ENCODE measurements at places on chromosomes 5 and 9.
A peak's percentile ranks its signal among the peaks of the same experiment; 100 is the strongest.

GRCh38 chr5:151040211-151040747 is 19.9 kb downstream of the GPX3 start:
- no peak for DNase-seq

- no peak for DNase-seq
Measured at GRCh38 chr5:41885286-41885685, 15.1 kb upstream of the OXCT1 start.

GRCh38 chr5:100900142-100900795 is 2.8 kb downstream of the ST8SIA4 start:
- DNase-seq = peak; percentile 86

DNA sequence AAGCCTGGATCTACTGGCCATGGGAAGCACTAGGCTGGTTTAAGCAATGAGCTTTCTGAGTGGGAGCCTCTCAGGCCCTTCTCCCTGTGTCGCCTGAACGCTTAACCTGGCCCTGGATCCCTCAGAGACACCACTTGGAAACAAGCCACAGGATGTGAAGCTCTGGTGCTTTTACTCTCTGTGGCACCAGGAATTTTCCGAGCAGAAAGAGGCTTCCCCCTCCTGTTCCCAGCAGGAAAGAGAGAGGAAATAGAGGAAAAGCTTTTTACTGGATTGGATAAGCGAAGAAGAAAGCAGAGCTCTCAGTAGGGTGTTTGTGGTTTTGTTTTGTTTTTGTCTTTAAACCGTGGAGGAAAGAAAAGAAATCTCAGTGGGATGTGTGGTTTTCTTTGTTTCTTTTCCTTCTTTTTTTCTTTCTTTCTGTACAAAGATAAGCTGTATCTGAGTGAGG is 34.5 kb downstream of the COL15A1 start:
- DNase-seq = no peak

DNA sequence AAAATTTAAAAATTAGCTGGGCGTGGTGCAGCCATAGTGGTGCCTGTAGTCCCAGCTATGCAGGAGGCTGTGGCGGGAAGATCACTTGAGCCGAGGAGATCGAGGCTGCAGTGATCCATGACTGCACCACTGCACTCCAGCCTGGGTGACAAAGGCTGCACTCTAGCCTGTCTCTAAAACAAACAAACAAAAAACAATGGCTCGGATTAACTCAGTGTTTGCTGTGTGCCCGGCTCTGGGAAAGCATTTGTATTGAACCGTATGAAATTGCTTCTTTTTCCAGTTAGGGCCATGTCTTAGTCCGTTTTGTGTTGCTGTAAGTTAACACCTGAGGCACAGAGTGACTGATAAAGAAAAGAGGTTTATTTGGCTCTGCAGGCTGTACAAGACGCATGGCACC is 62.6 kb downstream of the CFAP77 start:
- DNase-seq = no peak

- DNase-seq = no peak
Measured at GRCh38 chr5:176825957-176826356, 15.6 kb downstream of the UNC5A start.

GRCh38 chr5:89064736-89065135 is 181.8 kb upstream of the MEF2C start:
- DNase-seq = no peak

DNA sequence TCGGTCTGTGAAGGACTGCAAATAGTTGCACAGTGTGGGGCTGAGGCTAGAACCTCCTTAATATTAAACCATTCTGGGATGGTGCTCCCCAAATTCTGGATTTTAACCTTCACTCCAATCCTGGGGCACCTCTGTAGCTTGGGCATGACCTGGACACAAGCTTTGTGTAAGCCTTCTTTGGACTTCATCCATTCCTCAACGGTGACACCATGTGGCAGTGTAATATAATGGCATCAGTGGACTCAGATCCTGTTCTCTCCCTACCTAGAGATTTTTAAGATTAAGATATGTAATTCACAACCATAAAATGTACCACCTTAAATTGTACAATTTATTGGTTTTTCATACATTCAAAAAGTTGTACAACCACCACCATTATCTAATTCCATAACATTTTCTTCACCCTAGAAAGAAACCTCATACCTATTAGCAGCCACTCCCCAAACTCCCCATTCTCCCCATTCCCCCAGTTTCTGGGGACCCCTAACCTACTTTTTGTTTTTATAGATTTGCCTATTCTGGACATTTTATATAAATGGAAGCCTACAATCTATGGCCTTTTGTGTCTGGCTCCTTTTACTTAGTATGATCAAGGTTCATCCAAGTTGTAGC is 4.8 kb upstream of the PLGRKT start:
- DNase-seq = peak; percentile 58

DNA sequence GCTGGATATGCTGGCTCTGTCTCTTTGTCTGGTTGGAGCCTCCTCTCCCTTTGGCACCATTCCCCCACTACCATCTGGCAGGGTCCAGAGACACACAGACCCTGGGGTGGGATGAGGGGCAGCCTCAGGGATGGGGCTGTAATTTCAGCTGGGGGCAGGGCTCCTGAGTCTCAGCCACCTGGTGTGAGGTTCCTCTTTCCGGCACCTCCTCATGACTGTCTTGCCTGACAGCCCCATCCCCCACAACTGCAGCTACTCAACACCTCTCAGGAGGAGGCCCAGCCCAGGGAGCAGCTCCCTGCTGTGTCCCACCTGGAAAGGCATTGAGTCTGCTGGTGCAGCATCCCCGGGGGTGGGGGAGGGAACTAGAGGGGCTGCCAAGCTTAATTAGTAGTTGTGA is 11.7 kb upstream of the RPS14 start:
- DNase-seq = no peak

DNA sequence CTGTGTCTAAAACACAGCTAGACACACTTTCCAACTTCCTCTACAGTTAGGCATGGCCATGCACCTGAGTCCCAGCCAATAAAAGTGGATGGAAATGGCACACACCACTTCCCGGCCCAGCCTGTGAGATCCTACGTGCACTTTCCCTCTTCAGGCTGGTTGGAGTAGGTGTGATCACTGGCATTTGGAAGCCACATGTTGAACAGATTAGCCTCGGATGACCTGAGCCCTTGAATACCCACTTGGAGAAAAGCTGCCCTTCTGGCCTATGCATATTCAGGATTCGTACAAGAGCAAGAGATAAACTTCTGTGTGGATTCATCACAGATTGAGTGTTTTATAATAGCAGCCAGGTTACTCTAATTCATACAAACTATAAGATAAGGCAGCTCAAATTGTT is 359.0 kb upstream of the SLC30A5 start:
- no peak for DNase-seq

GRCh38 chr5:176501333-176501732 is 35.9 kb downstream of the RNF44 start:
- DNase-seq = no peak

GRCh38 chr5:41093803-41094202 is 22.7 kb upstream of the MROH2B start:
- no peak for DNase-seq

- peak; percentile 39 for DNase-seq
Measured at GRCh38 chr5:171336521-171337209, 27.6 kb downstream of the TLX3 start.

DNA sequence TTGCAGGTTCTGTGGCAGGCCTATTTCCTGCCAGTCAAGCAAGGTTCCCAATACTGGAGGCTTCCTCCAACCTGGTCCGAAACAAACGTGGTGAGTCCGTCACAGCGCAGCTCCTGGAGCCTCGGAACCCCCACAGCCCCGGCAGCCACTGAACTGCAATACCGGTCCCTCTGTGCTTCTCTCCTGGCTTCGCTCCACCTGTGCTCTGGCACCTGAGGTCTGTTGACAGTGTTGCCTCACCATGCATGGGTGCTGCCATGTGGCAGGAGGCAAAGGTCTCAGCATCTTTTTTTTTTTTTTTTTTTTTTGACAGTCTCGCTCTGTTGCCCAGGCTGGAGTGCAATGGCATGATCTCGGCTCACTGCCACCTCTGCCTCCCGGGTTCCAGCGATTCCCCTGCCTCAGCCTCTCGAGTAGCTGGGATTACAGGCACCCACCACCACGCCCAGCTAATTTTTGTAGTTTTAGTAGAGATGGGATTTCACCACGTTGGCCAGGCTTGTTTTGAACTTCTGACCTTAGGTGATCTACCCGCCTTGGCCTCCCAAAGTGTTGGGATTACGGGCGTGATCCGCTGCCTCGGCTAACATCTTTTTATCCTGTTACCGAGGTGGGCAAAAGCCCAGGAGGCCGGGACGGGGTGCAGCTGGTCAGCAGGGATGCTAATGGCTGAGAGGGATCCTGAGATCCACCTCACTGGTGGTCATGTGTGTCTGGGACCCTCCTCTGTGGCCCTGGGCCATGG is 57.1 kb upstream of the RNU6ATAC start:
- DNase-seq = no peak

DNA sequence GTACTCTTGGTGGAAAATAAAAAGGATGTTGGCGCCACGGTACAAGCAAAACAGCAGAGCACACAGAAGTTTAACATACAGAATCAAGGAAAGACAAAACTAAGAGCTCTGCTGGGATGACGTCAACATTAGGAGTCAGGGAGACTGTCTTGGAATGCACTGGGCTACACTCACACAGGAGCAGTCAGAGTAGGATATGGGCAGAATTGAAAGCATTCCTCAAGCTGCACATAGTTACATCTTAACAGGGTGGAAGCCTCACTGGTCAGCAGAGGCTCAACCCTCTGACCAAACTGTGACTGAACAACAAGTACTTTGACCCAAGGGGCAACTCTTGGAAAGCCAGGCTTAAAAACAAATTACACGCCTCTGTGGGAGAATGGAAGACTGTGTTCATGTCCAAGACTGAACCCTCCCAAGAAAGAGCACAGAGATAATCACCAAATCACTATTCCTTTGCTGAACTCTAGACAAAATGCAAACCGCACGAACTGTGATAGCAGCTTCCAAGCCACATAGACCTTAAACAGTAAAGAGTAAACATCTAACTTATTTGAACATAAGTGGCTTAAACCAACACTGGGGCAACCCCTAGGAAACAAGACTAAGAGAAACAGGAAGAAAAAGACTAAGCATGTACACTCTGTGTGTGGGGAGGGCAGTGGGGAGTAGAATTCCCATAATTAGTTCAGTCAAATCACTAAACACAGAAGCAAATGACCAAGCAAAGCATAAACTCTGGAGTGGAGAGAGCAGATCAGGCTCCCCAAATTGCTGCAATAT is 772.7 kb downstream of the PRELID2 start:
- peak; percentile 15 for DNase-seq

DNA sequence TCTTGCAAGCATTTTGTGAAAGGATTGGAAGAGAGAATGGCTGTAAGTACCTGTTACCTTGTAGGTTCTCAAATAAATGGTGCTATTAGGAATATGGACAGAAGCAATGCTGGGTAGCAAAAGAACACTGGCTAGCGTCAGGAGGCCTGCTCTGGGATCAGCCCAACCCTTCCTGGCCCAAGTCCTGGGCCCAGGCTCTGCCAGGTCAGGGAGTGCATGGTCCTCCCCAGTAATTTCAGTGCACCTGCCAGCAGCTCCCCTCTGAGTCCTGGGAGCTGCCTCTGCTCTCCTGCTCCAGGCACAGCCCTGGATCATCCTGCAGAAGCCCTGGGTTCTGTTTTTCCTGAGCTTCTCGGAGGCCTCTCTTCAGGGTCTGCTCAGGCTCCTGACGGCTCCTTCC is 89.5 kb upstream of the ARAP3 start:
- DNase-seq = no peak

DNA sequence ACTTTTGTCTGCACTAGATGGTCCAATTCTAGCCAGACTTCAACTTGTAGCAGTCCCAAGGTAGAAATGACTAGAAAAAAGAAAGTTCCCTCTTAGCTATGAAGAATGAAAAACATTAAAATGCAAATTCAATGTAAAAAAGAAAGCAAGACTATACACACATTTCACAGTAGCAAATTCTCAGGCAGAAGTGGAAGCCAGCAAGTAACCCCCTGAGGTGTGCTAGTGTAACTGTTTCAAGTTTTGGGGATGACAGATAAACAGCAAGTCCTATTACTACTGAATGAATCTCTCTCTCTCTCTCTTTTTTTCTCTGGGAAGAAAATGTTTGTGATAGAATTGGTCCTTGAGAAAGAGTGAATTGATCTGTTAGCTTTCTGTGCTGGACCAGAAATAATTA is 185.6 kb downstream of the EFNA5 start:
- no peak for DNase-seq

- DNase-seq = no peak
Measured at GRCh38 chr9:134605351-134605965, 36.1 kb upstream of the COL5A1 start.

- no peak for DNase-seq
Measured at GRCh38 chr5:58114324-58114723, 345.6 kb downstream of the PLK2 start.

GRCh38 chr5:112119969-112120368 is 299.1 kb downstream of the EPB41L4A start:
- no peak for DNase-seq

DNA sequence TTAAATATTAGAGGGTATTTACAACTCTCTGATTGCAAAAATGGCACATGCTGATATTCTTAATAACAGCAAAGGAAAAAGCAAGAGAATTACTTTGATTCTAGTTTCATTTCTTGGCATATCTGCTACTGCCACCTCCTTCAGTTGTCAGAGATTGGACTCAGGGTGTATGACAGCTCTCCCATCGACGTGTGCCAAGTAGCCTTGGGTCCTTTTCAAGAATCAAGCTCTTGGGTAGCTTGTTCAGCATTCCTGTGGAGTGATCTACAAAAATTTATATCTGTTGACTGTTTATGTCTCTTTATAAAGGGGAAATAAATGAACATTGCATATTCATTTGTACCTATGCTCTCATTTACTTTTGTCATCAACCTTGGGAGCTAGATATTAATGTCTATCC is 315.6 kb downstream of the PRR16 start:
- no peak for DNase-seq

DNA sequence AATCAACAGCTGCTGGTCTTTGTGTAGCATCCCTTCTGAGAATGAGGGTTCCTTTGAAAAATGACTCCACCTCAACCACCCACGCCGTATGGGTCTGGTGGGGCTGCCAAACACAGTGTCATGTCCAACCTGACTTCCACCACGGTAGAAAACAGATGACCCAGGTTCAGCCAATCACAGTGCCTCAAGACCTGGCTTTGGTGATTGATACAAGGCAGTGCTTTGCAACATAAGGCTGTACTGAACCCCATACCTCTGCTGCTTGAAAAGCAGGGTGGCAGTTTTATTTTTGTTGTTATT is 11.5 kb upstream of the TGFBR1 start:
- DNase-seq = no peak

GRCh38 chr9:72048850-72049249 is 11.6 kb downstream of the C9orf57 start:
- no peak for DNase-seq

DNA sequence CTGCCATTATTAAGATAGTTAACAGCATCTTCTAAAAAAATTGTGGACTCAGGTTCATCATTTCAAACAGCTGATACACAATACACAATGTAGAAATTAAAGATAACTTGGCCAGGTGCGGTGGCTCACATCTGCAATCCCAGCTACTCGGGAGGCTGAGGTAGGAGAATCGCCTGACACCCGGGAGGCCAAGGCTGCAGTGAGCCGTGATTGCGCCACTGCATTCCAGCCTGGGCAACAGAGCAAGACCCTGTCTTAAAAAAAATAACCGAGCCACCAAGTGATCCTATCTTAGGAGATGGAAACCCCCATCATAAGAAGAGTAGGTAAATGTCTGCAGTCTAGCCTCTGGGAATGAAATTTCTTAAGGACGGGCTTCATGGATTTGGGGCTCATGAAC is 241.7 kb downstream of the PIK3R1 start:
- DNase-seq = no peak
